Mesenchymal stem cell (in vitro differentiated cells and primary cell): ENCODE measurements at places on chromosomes 2 and 18.

- DNase-seq = no peak
- peaks cover 5% of the 10 kb centered on the region for H3K27me3 ChIP-seq
- no peaks in the 10 kb centered on the region for H3K36me3 ChIP-seq
These were observed 1.5 kb downstream of the ACKR3 start for GRCh38 chr2:236571145-236571544.

DNA sequence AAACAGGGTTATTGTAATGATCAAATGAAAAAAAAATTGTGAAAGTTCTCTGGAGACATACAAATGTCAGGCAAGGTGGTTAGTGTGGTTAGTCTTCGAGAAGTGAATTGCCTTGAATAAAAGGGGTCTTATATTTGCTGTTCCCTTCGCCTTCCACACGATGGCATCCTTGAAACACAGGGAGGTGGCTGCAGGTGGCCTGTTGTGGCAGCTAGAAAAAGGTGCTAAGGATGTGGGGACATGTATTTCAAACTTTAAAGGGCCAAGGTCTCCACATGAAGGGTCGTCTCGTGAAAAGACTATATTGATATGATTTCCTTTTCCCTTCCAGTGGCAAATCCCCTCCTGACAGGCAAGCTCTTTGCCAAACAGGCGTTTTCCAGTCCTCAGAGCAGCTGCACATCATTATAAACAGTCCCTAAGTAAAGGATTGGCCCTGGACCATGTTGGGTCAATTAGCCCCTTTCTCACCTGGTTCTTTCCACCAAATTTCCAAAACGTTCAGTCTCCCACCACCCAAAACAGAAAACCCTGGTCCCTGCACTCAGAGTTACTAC, 68.5 kb downstream of the COPS8 start:
- peaks cover 21% of the 10 kb centered on the region for H3K4me1 ChIP-seq
- H3K27me3 ChIP-seq = no peaks in the 10 kb centered on the region
- H3K4me3 ChIP-seq = no peak overlapping the region
- peak; percentile 69 for DNase-seq
- H3K36me3 ChIP-seq = no peaks in the 10 kb centered on the region
- no peak overlapping the region for H3K27ac ChIP-seq

DNA sequence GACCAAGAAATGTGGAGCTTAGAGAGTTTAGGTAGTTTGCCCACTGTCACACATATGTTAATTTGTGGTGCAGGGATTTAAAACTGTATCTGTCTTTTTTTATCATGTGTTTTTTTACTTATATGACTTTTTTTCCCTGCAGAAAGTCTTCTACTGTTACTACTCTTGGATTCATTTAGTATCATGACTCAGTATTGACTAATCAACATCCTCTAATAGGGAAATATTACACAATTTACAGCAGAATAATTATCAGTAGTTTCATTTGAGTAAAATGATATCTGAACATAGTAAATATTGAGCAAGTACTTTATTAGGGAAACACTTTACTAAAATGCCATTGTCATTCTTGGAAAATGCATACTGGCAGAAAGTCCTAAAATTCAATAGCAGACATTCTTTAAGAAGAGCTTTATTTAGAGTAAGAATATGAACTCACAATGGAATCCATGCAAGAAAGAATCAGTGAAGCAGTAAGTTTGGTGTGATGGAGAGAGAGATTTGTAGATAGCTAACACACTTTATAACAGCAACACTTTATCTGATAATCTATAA, 425.9 kb upstream of the SLC8A1 start:
- H3K27me3 ChIP-seq = no peaks in the 10 kb centered on the region
- no peaks in the 10 kb centered on the region for H3K4me1 ChIP-seq
- no peaks in the 10 kb centered on the region for H3K36me3 ChIP-seq
- H3K4me3 ChIP-seq = no peak overlapping the region

DNA sequence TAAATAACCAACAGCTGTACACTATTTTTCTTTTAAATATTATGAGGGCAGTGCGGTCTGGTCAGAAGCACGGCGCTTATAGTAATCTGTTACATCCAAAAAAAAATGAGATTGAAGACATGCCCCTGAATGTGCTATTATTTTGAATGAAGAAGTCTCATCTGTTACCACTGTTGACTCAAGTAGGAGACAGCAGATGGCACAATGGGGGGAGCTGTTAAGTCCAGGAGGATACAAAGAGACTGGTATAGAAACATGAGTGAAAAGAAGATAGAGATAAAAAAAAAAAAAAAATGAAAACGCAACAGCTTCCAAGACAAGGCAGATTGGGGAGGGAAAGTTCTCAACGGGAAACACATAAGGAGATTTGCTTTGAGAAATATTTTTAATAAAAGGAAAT, 425.5 kb upstream of the PKDCC start:
- no peaks in the 10 kb centered on the region for H3K4me1 ChIP-seq
- no peaks in the 10 kb centered on the region for H3K36me3 ChIP-seq
- H3K27ac ChIP-seq = no peak overlapping the region
- no peak for DNase-seq
- no peaks in the 10 kb centered on the region for H3K27me3 ChIP-seq
